Activated CD4-positive, CD25-positive, alpha-beta regulatory T cell treated with anti-CD3 and anti-CD28 coated beads, Interleukin-2, amount 50 U/mL, for 16 hours (primary cell): ENCODE measurements at places on chromosomes 7 and 10.

DNA sequence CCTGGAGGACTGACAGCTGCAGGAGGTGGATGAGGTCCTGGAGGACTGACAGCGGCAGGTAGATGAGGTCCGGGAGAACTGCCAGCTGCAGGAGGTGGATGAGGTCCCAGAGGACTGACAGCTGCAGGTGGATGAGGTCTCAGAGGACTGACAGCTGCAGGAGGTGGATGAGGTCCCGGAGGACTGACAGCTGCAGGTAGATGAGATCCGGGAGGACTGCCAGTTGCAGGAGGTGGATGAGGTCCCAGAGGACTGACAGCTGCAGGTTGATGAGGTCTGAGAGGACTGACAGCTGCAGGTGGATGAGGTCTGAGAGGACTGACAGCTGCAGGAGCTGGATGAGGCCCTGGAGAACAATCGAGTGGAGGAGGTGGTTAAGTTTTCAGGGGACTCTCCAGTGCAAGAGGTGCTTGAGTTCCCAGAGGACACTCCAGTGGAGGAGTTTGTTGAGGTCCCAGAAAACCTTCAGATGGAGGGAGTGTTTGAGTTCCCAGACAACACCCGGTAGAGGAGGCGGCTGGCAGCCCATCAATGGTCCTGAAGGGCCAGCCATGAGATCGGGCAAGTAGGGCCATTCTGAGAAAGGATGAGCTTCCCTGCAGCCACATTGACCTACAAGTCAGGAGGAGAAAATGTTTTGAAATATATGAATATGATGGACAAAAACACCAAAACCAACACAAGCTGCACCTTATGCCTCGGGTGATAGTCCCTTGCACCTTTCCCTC, 4.7 kb upstream of the EIF5AL1 start:
- DNase-seq = no peak

- no peak for DNase-seq
Measured at GRCh38 chr7:4713183-4713784, 31.2 kb downstream of the FOXK1 start.

DNA sequence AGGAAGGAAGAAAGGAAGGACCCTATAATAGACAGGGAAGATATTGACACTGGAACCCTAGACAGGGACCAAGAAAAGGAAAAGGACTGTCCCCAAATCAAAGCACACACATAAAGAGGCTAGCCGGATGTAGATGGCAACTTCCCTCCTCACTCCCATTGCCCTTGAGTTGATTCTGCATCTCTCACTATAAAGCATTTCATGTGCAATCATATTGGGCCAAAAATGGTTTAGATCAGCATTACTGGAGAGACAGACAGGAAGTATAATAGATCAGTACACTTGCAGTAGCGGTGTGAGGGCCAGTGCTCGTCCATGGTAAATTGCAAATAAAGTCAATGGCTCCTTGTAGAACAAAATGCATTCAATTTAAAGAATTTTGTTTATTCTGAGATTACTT, 8.4 kb downstream of the IFIT3 start:
- DNase-seq = no peak

- DNase-seq = no peak
Measured at GRCh38 chr7:2853147-2853546, 9.0 kb upstream of the GNA12 start.

DNA sequence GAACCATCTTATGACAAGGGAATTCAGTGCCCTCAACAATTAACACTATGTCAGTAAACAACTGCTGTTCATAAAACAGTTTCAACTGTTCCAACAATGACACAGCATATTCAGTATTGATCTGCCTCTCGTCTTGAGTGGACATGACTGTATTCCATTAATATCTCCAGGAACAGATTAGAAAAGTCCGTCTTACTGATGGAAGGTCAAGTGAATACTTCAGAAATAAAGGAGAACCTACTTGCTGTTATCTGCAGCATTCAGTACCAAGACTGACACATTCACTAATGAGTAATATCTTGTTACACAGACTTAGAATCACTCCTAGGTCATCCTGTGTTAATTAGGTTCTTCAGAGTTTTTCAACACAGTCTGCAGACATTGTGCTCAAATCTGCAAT, 12.1 kb downstream of the KBTBD2 start:
- DNase-seq = no peak

GRCh38 chr10:128549101-128549608, 422.9 kb upstream of the MKI67 start:
- DNase-seq = no peak
